ENCODE measurements at places on chromosomes 4 and X.

DNA sequence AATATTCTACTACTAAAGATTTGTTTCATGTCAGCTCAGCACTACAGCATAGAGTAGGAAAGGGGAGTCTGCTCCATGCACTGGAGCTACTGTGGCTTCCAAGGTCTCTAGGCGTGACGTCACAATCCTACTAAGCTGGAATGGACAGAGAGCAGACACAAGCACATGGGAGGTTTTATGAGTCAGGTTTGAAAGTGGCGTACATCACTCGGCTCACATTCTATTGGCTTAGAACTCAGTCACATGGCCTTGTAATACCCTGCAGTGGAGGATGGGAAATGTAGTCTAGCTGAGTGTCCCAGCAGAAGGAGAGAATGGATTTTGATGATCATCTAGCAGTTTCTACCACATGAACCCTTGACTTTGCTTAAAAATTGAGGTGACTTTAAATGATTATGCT is 624.8 kb upstream of the ATOH1 start:
- DNase-seq, result no peak

- DNase-seq, result no peak
These were observed 148.4 kb upstream of the VCX3A start for GRCh38 chrX:6683353-6683752.

DNA sequence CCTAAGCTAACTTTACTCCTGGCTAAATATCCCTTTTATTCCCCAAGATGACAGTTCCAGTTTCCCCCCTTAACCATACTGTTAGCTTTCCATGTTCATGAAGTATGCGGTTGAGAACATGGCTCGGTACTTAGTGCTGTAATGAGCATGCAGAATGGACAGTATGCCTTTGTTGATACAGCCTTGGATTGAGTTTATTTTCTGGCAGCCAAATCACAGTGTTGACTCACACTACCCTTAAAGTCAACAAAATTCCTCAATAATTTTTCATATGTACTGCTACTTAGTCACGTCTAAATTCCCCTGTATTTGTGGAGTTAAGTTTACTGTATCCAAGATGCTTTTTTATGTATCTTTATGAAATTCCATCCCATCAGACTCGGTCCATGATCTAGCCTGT is 1.4 kb upstream of the VEGFC start:
- DNase-seq, result no peak

GRCh38 chr4:99723612-99724011 is 66.0 kb upstream of the C4orf54 start:
- DNase-seq, result no peak

- DNase-seq, result no peak
These were observed 66.3 kb downstream of the DCUN1D4 start for GRCh38 chr4:51909236-51909703.

- no peak for DNase-seq
These were observed 917.1 kb downstream of the RAPGEF2 start for GRCh38 chr4:160019936-160020335.

- no peak for DNase-seq
These were observed 39.4 kb downstream of the ERVMER34-1 start for GRCh38 chr4:52711834-52712250.

- no peak for DNase-seq
These were observed 21.2 kb downstream of the CCDC160 start for GRCh38 chrX:134258202-134258601.

GRCh38 chr4:102733084-102733483 is 27.7 kb downstream of the MANBA start:
- DNase-seq, result no peak

DNA sequence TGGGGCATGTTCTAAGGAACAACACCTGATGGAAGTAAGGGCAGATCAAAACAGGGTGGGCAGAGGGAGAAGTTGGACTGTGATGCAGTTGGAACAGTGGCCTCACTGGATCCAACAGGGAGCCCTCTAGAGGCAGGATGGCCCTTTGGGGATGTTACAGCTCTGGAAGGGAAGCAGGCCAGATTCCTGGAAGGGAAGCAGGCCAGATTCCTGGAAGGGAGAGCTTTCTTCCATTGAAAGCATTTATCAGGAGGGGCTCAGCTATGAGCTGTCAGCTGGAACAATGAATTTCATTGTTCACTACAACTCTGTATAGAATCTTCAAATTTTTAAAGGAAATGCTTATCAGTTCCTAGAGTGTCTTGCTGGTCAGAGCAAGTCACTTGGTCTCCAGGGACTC is 17.7 kb downstream of the IL15 start:
- no peak for DNase-seq

- DNase-seq, result no peak
These were observed 155.6 kb downstream of the LRBA start for GRCh38 chr4:150859453-150859852.

DNA sequence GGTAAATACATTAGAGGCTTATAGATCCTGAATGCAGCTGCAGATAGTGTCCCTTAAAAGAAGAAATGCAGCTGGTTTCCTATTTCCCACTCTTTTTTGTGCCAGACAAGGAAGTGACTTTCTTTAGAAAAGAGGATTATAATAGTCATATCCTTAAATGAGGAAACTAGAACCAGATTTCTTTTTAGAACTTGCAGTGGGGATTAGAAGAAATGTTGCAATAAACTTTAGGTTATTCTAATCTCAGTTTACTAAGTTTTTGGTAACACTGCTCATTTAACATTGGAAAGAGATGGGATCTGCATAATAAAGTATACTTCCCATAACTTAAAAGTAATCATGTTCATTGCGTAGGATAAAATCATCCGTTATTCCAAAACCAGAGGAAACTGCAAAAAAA is 101.9 kb downstream of the SLIT2 start:
- no peak for DNase-seq

DNA sequence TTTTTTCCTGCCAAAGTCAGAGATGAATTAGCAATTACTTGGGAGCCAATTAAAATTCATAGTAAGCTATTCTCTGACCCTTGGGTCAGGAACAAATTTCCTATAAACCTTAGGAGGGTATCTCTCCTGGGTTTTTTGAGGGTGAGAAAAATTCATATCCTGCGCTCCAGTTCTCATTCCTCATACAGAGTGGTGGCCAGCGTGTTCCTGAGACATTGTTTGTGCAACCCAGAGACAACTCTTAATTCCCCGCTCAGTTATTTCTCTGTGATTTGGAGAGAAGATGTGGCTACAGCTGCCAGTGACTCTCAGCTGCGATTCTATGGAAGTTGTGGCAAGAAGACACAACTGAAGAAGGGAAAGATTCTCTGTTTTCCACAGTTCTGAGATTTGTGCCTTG is 37.9 kb upstream of the CBR4 start:
- no peak for DNase-seq

DNA sequence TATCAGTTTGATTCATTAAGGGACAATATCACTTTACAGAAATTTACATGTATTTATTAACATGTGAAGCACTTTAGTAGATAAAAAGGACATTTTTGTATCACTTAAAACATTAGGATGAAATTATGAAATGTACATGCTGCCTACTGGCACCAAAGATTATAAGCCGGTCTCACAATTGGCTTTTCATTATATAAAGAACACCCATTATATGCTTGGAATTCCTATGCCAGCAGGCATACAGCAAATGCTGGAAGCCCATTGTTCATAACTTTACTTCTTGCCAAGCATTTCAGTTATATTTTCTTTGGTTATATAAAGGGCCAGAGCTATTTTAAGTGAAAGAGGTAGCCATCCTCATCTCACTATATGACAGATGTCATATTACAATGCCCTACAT is 145.9 kb downstream of the DMD start:
- DNase-seq, result no peak

DNA sequence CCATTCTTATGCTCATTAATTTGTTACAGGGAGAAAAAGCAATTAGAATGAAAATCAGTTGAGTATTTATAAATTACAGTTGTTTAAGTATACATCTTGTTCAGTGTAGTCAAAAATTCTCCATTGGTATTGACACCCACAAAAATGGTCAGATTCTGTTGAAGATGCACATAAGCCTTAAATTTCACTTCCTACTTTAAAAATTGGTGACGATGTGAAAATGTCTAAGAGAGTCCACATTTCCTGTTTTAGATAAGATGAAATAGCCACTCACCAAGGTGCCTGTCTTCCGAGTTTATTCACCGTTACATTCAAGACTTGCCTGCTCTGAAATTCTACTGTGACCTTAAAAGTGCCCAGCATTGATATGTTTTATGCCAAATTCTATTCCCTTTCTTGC is 93.6 kb downstream of the GPR143 start:
- DNase-seq, result no peak

DNA sequence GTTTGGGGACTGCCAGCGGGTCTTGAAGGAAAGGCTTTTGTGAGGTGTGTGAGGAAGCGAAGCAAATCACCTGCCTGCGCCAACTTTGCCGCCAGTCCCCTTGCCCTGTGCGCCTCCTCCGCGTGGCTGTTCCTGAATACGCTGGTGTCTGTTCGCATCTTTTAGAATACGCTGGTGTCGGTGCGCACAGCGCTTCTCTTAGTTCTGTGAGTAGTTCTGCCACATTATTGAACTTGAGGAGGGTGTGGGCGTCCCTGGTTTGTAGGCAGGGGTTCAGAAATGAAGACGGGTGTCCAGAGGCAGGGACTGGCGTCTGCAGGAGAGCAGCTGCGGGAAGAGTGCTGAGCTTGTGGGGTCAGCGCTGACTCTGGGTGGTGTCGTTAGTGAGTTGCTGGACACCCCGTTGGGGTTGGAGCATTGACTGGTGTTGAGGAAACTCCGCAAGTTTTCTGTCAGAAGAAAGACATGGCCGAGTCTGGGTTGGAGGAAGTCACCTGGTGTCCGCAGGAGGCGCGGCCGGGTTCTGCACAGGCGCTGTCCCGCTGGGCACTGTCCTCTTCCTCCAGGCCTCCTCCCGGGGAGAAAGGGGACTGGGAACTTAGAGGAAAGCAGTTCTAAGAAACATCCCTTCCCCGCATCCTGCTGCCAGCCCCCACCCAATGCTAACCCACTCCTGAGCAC is 930 bp downstream of the ZNF718 start:
- DNase-seq, result no peak

DNA sequence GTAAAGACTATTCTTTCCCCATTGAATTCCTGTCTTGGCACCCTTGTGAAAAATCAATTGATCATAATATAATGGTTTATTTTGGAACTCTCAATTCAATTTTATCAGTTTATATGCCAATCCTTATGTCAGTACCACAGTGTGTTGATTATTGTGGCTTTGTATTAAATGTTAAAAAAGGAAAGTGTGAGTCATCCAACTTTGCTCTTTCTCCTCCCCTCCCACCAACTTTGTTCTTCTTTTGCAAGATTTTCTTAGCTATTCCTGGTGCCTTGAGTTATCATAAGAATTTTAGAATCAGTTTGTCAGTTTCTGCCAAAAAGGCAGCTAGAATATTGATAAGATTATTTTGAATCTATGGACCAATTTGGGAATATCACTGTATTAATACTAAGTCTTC is 11.2 kb upstream of the RNF175 start:
- no peak for DNase-seq

- no peak for DNase-seq
These were observed 317.5 kb upstream of the AGA start for GRCh38 chr4:177759729-177760128.

GRCh38 chr4:102301167-102301566 is 44.1 kb downstream of the SLC39A8 start:
- no peak for DNase-seq

GRCh38 chr4:71229477-71230270 is 109.1 kb upstream of the SLC4A4 start:
- DNase-seq, result no peak

DNA sequence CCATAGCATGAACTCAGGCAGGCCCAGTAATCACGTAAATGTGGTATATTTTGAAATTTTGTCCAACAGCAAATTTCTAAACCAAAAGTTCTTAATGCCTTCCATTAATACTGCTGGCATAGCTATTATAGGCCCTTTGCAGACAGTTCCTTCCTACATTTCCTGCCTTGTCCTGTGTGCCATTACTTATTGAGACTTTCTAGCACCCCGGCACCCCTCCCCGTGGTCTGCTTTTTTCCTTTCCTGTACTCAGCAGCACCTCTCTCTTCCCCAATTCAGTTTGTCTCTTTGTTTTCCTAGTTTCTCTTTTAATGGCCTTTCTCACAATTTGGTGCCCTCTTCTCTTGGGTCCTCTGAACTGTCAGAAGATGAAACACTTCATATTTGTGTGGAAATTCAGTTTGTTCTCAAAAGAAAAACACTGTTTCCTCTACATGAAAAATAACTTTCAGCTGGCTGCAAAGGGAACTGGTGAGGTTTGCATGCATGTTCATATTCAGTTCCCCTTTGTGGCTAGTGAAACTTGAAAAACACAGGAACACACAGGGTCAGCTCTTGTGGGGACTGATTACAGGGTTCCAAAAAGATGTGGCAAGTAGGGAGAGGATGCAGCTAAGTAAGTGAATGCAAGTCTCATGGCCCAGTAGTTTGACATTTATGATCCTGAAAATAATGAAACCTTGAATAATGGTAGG is 17.1 kb downstream of the GPR34 start:
- no peak for DNase-seq

DNA sequence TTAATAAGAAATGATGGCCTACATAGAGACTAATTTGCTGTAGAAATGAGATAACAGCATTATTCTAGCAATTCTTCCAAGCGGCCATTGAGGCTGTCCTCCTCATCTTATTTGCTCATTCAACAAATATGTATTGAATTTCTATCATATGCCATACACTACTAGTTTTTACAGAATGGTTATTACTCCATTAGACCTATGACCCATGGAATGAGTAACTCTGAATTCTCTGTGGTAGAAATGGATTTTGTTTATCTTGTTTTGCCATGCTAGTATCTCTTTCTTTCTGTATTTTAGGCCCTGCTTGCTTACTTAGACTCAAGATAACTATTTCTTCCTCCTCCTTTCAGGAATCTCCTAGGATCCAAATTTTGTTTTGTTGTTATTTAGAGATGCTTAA is 103.5 kb downstream of the RPA4 start:
- no peak for DNase-seq

GRCh38 chr4:164383358-164384220 is 370.3 kb upstream of the SMIM31 start:
- no peak for DNase-seq

DNA sequence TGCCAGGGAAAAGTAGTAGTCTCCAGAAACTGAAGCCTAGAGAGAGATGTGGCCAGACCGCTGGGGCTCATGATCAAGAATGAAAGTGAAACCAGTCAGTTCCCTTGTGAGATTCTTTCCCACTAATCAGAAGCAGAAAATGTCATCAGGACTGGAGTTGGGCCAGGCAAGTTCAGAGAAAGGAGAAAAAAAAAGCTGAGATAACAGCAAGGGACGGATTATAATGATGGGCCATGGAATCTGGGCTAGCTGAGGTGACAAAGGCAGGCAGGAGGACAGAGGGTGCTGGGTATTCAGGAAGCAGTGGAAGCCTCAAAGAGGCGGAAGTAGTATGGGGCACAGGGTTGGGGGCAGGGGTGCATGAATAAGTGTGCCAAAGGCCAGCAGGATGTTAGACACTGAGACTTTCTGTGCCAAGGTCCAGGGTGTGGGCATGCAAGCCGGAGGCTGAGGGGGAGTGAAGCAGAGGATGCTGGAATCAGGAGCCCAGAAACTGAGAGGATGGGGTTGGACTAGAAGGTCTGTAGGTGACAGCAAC is 2.5 kb downstream of the CXorf38 start:
- DNase-seq, result peak; percentile 20

GRCh38 chr4:138050601-138051000 is 191.5 kb downstream of the SLC7A11 start:
- no peak for DNase-seq

Data from T-helper 17 cell (primary cell).